Fibroblast of skin of scalp (primary cell): ENCODE measurements at places on chromosomes 3 and 15.

DNA sequence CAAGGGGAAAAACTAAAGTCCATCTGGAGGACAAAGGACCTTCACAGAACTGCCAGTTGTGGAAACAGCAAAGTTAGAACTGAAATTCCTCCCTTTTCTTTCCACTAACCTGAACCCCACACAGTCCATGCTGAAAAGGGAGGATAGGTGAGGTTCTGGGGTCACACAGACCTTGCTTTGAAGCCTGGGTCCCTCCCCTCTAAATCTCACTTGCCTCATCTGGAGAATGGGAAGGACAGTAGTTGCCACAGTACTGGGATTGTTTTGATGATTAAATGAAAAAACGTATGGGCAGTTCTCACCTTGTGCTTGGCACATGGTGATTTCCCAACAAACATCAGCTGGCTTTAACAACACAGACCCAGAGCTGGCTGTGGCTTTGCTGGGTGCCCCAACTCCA lies 166.4 kb upstream of the LRIG1 start:
- DNase-seq, result no peak

DNA sequence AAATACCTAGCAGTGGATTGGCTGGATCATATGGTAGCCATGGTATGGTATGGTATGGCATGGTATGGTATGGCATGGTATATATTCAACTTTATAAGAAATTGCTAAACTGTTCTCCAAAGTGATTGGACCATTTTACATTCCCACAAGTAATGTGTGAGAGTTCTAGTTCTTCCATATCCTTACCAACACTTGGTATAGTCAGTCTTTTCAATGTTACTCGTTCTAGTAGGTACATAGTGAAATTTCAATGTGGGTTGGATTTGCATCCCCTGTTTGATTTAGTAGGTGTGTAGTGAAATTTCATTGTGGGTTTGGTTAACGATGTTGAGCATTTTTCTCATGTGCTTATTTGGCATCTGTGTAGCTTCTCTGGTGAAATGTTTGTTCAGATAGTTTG lies 154.3 kb downstream of the ITPR1 start:
- DNase-seq, result no peak

- DNase-seq, result no peak
Observed at GRCh38 chr3:159831466-159831865, 157.2 kb upstream of the IL12A start.

GRCh38 chr15:35602836-35603235 lies 56.9 kb upstream of the DPH6 start:
- DNase-seq, result no peak

DNA sequence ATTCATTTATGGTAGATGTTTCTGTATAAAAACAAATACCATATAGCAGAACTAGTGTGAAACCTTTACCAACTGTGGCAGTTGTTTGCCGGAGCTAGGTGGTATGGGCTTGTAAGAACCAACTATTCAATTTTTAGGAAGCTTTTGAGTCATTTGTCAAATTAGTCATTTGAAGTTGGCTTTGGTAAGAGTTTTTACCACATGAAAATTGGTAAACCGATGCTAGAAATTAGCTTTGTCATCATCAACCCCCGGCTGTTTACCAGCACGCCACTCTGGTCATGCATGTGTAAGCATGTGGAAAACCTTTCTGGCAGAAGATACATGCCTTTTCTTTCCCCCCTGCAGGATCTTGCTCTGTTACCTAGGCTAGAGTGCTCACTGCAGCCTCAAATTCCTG lies 63.3 kb downstream of the IL1RAP start:
- no peak for DNase-seq

DNA sequence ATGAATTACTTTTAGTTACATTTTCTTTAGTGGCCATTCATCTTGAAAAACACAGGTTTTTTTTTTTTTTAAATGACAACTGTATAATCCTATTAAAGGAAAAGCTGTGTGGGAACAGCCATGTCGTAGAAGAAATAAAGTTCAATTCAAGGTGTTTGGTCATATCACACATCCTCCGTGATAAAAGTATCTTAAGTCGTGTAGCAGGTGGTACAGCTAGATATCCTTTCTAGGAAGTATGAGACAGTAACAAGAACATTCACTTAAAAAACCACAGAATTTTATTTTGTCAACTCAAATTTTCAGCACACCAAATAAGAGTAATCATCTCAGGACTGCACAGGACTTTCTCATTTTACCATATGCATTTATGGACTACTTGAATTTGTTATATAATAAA lies 16.1 kb downstream of the ZDHHC23 start:
- DNase-seq, result no peak

- peak; percentile 89 for DNase-seq
Observed at GRCh38 chr3:53255775-53256703, at the start of gene TKT. Gene TKT, minus strand, starts transcription at chr3:53256022. Its CDS starts 80 bp downstream, at chr3:53255942.
